ENCODE measurements at places on chromosomes 6 and 20.

- no peak for DNase-seq
- peaks cover 30% of the 10 kb centered on the region for H3K4me1 ChIP-seq
- H3K36me3 ChIP-seq = peaks cover 2% of the 10 kb centered on the region
- H3K4me3 ChIP-seq = no peak overlapping the region
These were observed 62.9 kb downstream of the MRPL14 start for GRCh38 chr6:44064089-44064947.

- no peak overlapping the region for H3K27ac ChIP-seq
- no peak overlapping the region for H3K4me3 ChIP-seq
- H3K27me3 ChIP-seq = no peaks in the 10 kb centered on the region
- H3K4me1 ChIP-seq = no peaks in the 10 kb centered on the region
- no peak for DNase-seq
- no peaks in the 10 kb centered on the region for H3K36me3 ChIP-seq
These were observed 50.8 kb upstream of the SPTLC3 start for GRCh38 chr20:12957968-12958367.

DNA sequence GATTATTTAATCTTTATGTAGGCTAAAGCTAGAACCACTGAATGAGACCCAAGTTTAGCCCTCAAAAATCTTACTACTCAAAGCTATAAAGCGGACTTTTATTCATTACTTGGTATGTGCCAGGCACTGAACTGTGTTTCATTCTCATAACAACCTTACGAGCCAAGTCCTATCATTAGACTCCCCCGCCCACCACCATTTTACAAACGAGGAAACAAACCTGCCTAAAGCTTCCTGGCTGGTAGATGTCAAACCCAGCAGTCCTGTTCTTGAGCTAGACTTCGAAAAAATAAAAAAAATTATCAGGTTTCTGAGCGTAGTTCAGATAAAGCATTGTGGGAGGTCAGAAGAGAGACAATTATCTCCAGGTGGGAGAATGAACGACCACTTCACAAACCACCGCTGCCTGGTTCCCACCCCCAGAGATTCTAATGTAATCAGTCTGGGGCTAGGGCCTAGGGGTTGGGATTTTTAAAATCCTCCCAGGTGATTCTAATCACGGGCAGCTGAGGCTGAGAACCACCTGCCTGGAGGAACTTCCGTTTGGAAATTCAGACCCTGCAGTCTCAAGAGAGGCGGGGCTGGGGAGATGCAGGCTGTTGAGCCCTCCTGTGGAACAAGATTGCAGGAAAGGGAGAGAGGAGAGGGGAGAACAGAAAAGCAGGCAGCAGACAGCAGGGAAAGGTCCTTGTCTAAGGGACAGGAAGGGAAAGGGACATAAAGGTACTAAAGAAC is 8.6 kb downstream of the ADTRP start:
- H3K27ac ChIP-seq = no peak overlapping the region
- no peak overlapping the region for H3K4me3 ChIP-seq
- H3K27me3 ChIP-seq = no peaks in the 10 kb centered on the region
- DNase-seq = no peak
- peaks cover 7% of the 10 kb centered on the region for H3K4me1 ChIP-seq

DNA sequence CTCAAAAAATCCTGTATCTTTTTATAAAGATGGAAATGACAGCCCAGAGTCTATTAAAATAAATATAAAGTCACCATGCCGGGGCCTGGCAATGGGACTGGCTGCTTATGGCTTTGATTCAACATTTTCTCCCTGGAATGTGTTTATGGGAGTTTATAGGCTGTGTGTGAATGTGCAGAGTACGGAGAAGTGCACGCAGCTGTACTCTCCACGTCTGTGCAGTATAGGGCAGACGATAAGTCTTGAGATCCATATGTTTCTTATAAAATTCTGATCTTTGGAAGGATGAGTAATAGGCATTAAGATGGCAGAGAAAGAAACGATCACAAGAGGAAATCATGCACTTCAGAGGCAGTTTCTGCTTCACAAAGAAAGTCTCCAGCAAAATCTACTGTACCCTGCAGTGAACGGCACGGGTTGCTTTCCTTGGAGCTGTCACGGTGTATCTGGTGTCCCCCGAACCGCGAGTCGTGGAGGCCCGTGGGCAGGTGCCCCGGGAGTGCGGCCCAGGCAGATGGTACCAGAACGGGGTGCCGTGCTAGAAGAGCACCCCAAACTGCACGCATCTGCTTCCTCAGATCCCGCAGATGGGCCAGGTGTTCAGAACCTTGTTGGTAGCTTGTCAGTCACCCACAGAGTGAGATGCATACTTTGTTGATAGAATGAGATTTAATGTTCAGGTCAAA is 382.5 kb downstream of the TAF4 start:
- H3K27me3 ChIP-seq = no peaks in the 10 kb centered on the region
- H3K36me3 ChIP-seq = peaks cover 2% of the 10 kb centered on the region
- no peak overlapping the region for H3K27ac ChIP-seq
- DNase-seq = no peak
- H3K4me3 ChIP-seq = no peak overlapping the region

DNA sequence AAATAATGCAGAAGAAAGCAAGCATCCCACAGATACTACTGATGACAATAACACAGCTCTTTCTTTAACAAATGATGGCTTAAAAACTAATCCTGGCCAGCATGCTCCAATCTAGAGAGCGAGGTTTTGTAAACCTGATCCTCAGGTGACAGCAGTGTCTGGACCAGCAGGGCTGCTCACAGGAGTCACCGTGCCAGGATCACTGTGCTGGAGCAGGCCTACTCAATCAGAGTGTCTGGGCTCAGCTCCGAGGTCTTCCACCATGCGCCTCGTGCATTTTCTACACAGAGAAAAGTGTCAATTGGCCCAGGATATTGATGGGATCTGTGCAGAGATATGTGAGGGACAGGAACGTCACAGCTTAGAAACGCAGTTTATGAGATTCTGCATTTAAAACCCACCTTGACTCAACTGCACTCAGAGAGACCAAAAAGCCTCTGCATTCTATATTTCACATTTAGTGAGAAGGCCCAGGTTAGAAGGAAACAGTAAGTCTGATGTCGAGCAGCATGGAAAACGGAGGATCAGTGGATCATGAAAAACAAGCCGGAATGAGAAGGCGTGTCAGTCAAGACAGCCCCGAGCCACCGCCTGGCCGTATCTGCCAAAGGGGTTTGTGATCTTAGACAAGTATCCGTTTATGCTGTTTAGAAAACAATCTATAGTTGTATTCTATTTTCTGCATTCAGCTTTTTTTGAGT is 7.8 kb downstream of the RAMACL start:
- no peaks in the 10 kb centered on the region for H3K36me3 ChIP-seq
- H3K27me3 ChIP-seq = no peaks in the 10 kb centered on the region
- no peak overlapping the region for H3K4me3 ChIP-seq
- H3K4me1 ChIP-seq = peaks cover 9% of the 10 kb centered on the region
- no peak for DNase-seq
- no peak overlapping the region for H3K27ac ChIP-seq

GRCh38 chr6:28867086-28867409 is 56.7 kb downstream of the TRIM27 start:
- H3K27ac ChIP-seq = peak overlapping the region; percentile 88
- H3K4me1 ChIP-seq = peaks cover 11% of the 10 kb centered on the region
- no peaks in the 10 kb centered on the region for H3K36me3 ChIP-seq
- peak overlapping the region; percentile 56 for H3K4me3 ChIP-seq

- no peak overlapping the region for H3K4me3 ChIP-seq
- no peak for DNase-seq
- peaks cover 6% of the 10 kb centered on the region for H3K4me1 ChIP-seq
- no peak overlapping the region for H3K27ac ChIP-seq
These were observed 41.2 kb downstream of the SNX9 start for GRCh38 chr6:157864185-157864761.

GRCh38 chr20:61809006-61809770 is 256.5 kb downstream of the TAF4 start:
- no peaks in the 10 kb centered on the region for H3K36me3 ChIP-seq
- H3K27me3 ChIP-seq = peaks cover 4% of the 10 kb centered on the region
- H3K4me3 ChIP-seq = no peak overlapping the region
- H3K4me1 ChIP-seq = peaks cover 45% of the 10 kb centered on the region
- no peak for DNase-seq
- no peak overlapping the region for H3K27ac ChIP-seq

GRCh38 chr6:85015396-85015990 is 251.1 kb upstream of the TBX18 start:
- H3K4me1 ChIP-seq = peaks cover 3% of the 10 kb centered on the region
- H3K36me3 ChIP-seq = no peaks in the 10 kb centered on the region
- no peak overlapping the region for H3K27ac ChIP-seq
- DNase-seq = no peak
- H3K4me3 ChIP-seq = no peak overlapping the region

- peaks cover 66% of the 10 kb centered on the region for H3K27me3 ChIP-seq
- H3K4me1 ChIP-seq = peaks cover 20% of the 10 kb centered on the region
- no peak overlapping the region for H3K4me3 ChIP-seq
These were observed 2.9 kb downstream of the FNDC1 start for GRCh38 chr6:159172091-159172491.

GRCh38 chr6:28555136-28555535 is 29.5 kb downstream of the GPX5 start:
- no peaks in the 10 kb centered on the region for H3K27me3 ChIP-seq
- no peak overlapping the region for H3K27ac ChIP-seq
- H3K36me3 ChIP-seq = no peaks in the 10 kb centered on the region
- H3K4me3 ChIP-seq = no peak overlapping the region

GRCh38 chr6:163943607-163944385 is 529.3 kb downstream of the QKI start:
- peaks cover 44% of the 10 kb centered on the region for H3K4me1 ChIP-seq
- peak overlapping the region; percentile 13 for H3K4me3 ChIP-seq
- no peaks in the 10 kb centered on the region for H3K27me3 ChIP-seq
- peak; percentile 88 for DNase-seq
- peak overlapping the region; percentile 91 for H3K27ac ChIP-seq

GRCh38 chr6:10425176-10425974 is 10.5 kb upstream of the TFAP2A start:
- no peaks in the 10 kb centered on the region for H3K36me3 ChIP-seq
- H3K27me3 ChIP-seq = peaks cover 77% of the 10 kb centered on the region
- no peak overlapping the region for H3K27ac ChIP-seq
- H3K4me1 ChIP-seq = peaks cover 32% of the 10 kb centered on the region

- no peaks in the 10 kb centered on the region for H3K36me3 ChIP-seq
- no peak overlapping the region for H3K4me3 ChIP-seq
- no peak overlapping the region for H3K27ac ChIP-seq
- no peaks in the 10 kb centered on the region for H3K27me3 ChIP-seq
- DNase-seq = no peak
These were observed 433.9 kb upstream of the MAP3K7 start for GRCh38 chr6:91020744-91021143.

DNA sequence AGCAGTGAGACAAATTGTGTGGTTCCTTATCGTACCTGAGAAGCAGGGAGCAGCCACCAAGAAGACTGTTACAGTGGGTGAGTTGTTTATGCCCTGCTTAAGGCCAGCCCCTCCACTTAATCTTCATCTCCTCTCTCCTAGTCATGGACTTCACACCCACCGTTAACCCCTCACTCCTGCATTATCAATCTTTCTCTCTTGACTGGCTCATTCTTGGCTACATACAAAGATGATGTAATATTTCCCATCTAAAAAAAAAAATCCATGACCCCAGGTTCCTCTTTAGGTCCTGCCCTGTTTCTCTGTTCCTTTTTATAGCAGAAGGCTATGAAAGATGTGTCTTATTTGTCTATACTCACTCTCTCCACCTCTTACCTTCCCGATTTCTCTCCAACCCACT is 72.4 kb downstream of the SHLD1 start:
- no peak overlapping the region for H3K27ac ChIP-seq
- H3K4me1 ChIP-seq = peaks cover 3% of the 10 kb centered on the region
- H3K27me3 ChIP-seq = no peaks in the 10 kb centered on the region
- no peak overlapping the region for H3K4me3 ChIP-seq
- H3K36me3 ChIP-seq = peaks cover 6% of the 10 kb centered on the region
- DNase-seq = no peak

DNA sequence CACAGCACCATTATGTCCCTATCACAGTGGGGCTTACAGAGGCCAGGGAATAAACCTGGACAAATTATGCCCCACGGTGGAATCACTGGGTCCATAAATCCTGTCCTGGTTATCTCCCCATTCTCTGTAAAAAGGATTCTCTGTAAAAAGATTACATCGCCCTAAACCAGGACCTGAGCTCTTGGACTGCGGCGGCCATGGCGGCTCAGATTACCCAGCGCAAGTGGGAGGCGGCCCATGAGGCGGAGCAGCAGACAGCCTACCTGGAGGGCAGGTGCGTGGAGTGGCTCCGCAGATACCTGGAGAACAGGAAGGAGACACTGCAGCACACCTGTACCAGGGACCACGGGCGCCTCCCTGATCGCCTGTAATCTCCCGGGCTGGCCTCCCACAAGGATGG is 8.4 kb upstream of the HLA-A start:
- DNase-seq = no peak
- H3K36me3 ChIP-seq = no peaks in the 10 kb centered on the region
- H3K4me3 ChIP-seq = no peak overlapping the region
- no peak overlapping the region for H3K27ac ChIP-seq

GRCh38 chr6:51854876-51855275 is 232.5 kb downstream of the PKHD1 start:
- no peak overlapping the region for H3K4me3 ChIP-seq
- H3K27me3 ChIP-seq = no peaks in the 10 kb centered on the region
- no peak overlapping the region for H3K27ac ChIP-seq
- no peaks in the 10 kb centered on the region for H3K36me3 ChIP-seq
- DNase-seq = no peak
- H3K4me1 ChIP-seq = no peaks in the 10 kb centered on the region

DNA sequence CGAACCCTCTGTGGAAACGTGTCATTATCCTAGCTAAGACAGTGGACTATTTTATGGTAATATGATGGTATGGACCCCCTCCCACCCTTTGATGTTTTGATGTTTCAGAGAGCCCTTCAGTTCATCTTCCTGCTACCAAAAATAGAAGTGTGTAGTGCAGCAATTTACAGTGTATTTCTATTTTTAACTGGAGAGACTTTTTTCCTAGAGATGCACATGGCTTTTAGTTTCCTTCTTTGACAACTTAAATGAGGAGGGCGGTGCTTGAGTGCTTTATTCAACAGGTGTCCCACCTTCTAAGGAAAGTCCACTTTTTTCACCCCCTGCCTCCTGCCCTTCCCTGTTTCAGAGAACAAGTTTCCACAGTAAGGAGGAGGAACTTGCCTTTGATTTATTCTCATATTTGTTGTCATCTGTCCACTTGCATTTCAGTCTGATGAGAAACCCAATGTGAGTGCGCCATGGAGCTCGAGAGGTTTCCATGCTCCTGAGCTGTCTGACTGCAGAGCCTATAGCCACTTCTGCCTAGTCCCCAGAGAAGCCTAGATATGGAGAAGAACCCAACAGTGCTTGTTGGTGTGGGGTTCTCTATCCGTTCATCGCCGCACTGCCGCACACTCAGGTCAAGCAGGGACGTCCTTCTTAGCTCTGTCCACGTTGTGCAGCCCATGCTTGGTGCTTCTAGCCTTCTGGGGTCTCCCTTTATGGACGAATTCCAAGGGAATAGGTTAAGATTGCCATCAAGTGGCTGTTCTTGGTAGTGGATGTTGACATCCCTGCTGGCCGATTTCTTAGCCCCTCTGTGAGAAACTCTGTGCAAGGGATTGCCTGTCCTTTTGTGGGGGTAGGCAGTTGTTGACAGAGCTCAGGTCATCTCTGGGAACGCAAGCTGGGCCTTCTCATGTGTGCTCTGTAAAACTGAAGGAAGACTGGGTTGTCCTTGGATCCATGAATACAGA is 144.2 kb downstream of the JARID2 start:
- peak overlapping the region; percentile 45 for H3K27ac ChIP-seq
- no peaks in the 10 kb centered on the region for H3K27me3 ChIP-seq
- peak; percentile 64 for DNase-seq
- peaks cover 3% of the 10 kb centered on the region for H3K36me3 ChIP-seq
